A673 (cell line): ENCODE measurements at places on chromosomes 7 and 10. TPM values are rescaled to one million over a fixed set of nuclear protein-coding genes. Genes with fewer than 3 reads are reported as not detected.
A peak's percentile ranks its signal among the peaks of the same experiment; 100 is the strongest.

DNA sequence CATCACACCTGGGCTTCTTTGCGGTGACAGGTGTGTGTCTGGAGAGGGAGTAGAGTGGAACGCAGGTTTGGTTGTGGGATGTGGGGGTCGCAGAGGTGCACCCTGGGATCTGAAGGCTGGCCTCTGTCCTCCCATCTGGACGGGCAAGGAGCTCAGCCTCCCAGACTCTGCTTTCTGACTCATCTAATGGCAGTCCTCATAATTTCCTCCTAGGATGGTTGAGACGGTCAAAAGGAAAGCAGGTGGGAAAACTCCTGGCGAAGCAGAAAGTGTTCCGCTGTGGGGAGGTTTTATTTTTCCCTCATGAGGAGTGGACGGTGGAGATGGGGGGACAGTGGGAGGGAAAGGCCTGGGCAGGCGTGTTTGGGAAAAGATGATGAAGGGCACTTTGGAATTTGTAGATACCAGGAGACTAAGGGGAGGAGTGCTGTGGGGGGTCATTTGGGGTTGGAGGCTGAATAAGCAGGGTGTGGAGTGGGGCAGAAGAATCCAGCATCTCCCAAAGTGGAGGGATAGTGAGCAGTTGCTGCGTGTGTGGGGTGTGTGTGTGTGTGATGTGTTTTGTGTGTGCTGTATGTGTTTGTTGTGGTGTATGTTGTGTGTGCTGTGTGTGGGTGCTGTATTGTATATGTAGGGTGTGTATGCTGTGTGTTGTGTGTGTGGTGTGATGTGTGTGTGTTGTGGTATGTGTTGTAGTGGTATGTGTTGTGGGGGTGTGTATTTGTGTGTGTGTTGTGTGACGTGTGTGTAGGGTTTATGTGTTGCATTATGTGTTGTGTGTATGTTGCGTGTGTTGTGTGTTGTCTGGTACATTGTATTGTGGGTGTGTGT lies 97.2 kb upstream of the PODXL start:
- H3K4me3 ChIP-seq, result no peak overlapping the region
- no peak overlapping the region for H3K27ac ChIP-seq
- H3K27me3 ChIP-seq, result no peaks in the 10 kb centered on the region
- H3K4me1 ChIP-seq, result no peaks in the 10 kb centered on the region

- no peak overlapping the region for H3K27ac ChIP-seq
- DNase-seq, result no peak
- no peaks in the 10 kb centered on the region for H3K4me1 ChIP-seq
- no peaks in the 10 kb centered on the region for H3K27me3 ChIP-seq
Measured at GRCh38 chr10:77744245-77744644, 106.6 kb upstream of the KCNMA1 start.

DNA sequence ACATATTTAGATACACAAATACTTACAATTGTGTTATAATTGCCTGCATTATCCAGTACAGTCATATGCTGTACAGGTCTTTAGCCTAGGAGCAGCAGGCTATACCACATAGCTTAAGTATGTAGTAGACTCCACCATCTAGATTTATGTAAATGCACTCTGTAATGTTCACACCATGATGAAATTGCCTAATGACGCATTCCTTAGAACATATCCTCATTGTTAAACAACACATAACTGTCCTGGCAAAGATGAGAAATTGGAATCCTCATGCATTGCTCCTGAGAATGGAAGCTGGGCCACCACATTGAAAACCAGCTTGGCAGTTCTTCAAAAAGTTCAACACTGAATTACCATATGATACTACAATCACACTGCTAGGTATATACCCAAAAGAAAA lies 1002.8 kb upstream of the CELF2 start:
- no peak overlapping the region for H3K4me3 ChIP-seq
- H3K36me3 ChIP-seq, result no peaks in the 10 kb centered on the region

DNA sequence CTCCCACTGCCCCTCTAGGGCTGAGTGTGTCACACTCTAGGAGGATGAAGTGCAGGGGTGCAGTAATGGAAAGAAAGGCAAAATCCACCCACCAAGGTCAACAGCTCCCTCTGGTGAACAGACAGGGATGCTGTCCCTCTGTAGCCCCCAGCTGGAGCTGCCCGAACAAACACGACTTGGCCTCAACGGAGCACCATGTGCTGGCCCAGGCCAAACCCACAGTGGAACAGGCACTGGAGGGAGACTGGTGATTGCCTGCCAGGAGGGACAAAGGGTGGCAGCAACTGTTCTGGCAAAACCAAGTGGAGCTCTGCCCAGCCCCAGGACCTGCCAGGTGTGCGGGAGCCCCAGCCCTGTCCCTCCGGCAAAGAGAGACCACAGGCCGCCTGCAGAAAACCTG lies 20.7 kb downstream of the PDIA4 start:
- H3K27me3 ChIP-seq, result no peaks in the 10 kb centered on the region
- no peak overlapping the region for H3K27ac ChIP-seq
- no peak overlapping the region for H3K4me3 ChIP-seq
- no peak for DNase-seq

DNA sequence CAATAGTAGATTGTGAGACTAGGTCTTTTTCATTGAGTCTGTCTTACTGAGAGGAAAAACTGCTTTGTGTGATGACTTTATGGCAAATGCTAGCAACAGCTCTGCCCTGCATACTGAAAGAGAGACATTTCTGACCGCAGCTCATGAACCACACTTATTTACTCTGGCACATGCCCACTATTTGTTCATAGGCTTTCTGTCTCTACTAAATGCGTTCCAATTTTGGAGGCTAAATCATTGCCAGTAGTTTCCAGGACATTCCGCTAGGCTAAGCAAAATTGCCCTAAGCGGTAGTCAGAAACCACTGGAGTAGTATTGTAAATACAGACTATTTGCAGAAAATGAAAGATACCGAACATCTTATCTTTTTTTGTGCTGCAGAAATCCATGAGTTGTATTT lies 55.6 kb upstream of the DLX6 start:
- H3K4me3 ChIP-seq, result no peak overlapping the region
- H3K27ac ChIP-seq, result no peak overlapping the region
- H3K4me1 ChIP-seq, result no peaks in the 10 kb centered on the region
- no peak for DNase-seq
- no peaks in the 10 kb centered on the region for H3K27me3 ChIP-seq

GRCh38 chr10:11335167-11335652 lies 276.2 kb downstream of the USP6NL start:
- H3K27ac ChIP-seq, result no peak overlapping the region
- DNase-seq, result no peak
- no peak overlapping the region for H3K4me3 ChIP-seq
- no peaks in the 10 kb centered on the region for H3K36me3 ChIP-seq
- H3K4me1 ChIP-seq, result no peaks in the 10 kb centered on the region
- H3K27me3 ChIP-seq, result peaks cover 7% of the 10 kb centered on the region

DNA sequence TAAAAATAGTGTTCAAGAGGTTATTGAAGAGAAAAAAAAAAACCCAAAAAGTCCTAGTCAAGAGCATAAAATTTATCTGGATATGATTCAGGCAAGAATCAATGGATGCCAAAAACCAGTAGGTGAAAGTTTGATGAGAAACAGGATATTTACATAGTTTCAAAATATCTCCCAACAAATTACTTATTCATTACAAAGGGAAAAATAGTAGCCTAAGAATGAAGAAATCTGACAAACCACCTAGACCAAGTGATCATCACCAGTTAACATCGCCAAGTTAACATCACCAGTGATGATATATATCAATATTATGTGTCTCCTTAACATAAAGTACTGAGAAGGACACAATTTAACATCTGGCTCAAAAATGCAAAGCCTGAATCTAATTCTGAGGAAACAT lies 85.2 kb downstream of the RNLS start:
- no peak overlapping the region for H3K4me3 ChIP-seq
- no peak for DNase-seq

DNA sequence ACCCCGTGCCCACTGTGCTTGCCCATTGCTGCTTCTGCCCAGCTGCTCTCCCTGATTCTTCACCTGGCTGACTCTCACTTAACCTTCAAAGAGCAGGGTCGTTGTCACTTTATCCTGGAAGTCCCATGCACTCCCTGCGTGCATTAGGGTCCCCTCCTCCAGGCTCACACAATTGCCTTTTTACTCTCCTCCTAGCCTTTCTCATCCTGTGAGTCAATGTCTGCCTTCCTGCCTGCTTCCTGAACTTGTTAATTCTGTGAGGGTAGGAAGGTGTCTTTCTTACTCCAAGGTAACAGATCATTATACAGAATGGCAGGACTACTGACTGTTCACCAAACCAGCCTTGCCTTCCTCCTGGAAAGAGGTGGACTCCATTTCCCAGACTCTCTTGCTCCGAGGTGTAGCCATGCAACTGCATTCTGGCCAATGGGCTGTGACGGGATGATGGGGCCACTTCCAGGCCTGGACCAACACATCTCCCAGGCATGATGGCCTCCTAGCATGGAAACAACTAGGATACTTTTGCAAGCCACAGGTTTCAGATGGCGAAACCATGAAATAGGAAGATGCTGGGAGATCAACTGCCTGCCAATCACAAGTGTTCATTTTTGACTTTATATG lies 54.7 kb downstream of the ARHGAP22 start:
- H3K4me1 ChIP-seq, result no peaks in the 10 kb centered on the region
- H3K27me3 ChIP-seq, result no peaks in the 10 kb centered on the region
- H3K4me3 ChIP-seq, result no peak overlapping the region

DNA sequence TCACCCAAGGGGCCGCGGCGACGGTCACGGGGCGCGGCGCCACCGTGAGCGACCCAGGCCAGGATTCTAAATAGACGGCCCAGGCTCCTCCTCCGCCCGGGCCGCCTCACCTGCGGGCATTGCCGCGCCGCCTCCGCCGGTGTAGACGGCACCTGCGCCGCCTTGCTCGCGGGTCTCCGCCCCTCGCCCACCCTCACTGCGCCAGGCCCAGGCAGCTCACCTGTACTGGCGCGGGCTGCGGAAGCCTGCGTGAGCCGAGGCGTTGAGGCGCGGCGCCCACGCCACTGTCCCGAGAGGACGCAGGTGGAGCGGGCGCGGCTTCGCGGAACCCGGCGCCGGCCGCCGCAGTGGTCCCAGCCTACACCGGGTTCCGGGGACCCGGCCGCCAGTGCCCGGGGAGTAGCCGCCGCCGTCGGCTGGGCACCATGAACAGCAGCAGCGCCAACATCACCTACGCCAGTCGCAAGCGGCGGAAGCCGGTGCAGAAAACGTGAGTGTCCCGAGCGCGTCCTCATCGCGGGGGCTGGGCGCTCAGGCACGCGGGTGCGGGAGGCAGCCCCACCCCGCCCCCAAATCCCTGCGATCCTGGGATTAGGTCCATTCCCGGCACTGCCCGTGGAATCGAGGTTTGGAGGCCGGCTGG lies 509 bp downstream of the AHR start:
- peaks cover 20% of the 10 kb centered on the region for H3K27me3 ChIP-seq
- H3K4me3 ChIP-seq, result peak overlapping the region; percentile 76
- peak; percentile 49 for DNase-seq
- H3K36me3 ChIP-seq, result no peaks in the 10 kb centered on the region
- H3K27ac ChIP-seq, result no peak overlapping the region
- peaks cover 17% of the 10 kb centered on the region for H3K4me1 ChIP-seq

GRCh38 chr10:86178401-86179152 lies 188.0 kb downstream of the GRID1 start:
- peaks cover 9% of the 10 kb centered on the region for H3K27me3 ChIP-seq
- DNase-seq, result peak; percentile 23
- H3K4me1 ChIP-seq, result no peaks in the 10 kb centered on the region

GRCh38 chr7:32056767-32057166 lies 13.4 kb downstream of the PDE1C start:
- no peaks in the 10 kb centered on the region for H3K36me3 ChIP-seq
- H3K4me3 ChIP-seq, result no peak overlapping the region
- peaks cover 28% of the 10 kb centered on the region for H3K4me1 ChIP-seq
- peaks cover 79% of the 10 kb centered on the region for H3K27me3 ChIP-seq
- no peak for DNase-seq

DNA sequence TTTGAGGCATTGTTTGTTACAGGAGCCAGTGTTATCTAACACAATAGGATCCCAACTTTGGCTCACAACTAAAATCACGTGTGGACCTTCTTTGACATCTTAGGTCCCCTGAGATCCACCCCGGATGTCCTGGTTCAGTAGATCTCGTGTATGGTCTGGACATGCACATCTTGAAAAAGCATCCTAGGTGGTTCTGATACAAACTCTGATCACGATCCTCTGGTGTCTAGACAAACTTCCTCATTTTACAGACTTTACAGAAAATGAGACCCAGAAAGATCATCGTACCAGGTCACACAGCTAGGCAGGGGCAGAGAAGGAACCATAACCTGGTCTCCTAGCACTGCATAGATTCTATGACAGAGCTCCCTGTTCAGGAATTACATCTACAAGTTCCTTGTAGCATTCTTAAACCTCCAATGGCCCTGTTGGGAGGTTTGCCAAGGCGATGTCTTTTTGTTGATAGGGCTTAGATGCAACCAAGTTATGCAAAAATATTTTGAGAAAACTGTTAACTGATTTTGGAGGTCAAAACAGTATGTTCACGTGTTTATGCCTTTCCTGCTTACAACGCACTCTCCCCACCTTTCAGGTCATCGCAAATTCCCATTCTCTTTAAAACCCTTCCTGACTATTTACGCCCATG lies 30.8 kb upstream of the CHST15 start:
- no peak overlapping the region for H3K27ac ChIP-seq
- DNase-seq, result no peak
- H3K36me3 ChIP-seq, result no peaks in the 10 kb centered on the region

- no peak overlapping the region for H3K4me3 ChIP-seq
- H3K27ac ChIP-seq, result no peak overlapping the region
- no peaks in the 10 kb centered on the region for H3K4me1 ChIP-seq
- DNase-seq, result peak; percentile 32
Measured at GRCh38 chr10:104548090-104548489, 93.0 kb upstream of the SORCS3 start.

- no peak overlapping the region for H3K27ac ChIP-seq
- no peaks in the 10 kb centered on the region for H3K36me3 ChIP-seq
- no peaks in the 10 kb centered on the region for H3K4me1 ChIP-seq
- DNase-seq, result no peak
- H3K27me3 ChIP-seq, result peaks cover 9% of the 10 kb centered on the region
- no peak overlapping the region for H3K4me3 ChIP-seq
Measured at GRCh38 chr7:27303026-27303425, 60.4 kb downstream of the EVX1 start.

DNA sequence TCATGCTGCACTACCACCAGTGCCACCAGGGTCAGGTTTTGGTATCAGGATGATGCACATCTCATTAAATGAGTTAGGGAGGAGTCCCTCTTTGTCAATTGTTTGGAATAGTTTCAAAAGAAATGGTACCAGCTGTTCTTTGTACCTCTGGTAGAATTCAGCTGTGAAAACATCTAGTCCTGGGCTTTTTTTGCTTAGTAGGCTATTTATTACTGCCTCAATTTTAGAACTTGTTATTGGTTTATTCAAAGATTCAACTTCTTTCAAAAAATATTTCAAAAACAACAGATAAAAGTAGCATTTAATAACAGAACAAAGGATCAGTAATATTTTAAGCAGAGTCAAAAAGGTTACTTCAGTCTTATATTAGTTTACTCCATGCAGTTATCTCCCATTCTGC lies 6.4 kb upstream of the ZNF716 start:
- DNase-seq, result no peak
- no peak overlapping the region for H3K27ac ChIP-seq
- no peaks in the 10 kb centered on the region for H3K27me3 ChIP-seq
- H3K4me1 ChIP-seq, result no peaks in the 10 kb centered on the region
- no peaks in the 10 kb centered on the region for H3K36me3 ChIP-seq

NUP42 gene
- total RNA-seq, result 31.0 and 38.2 TPM in 2 replicates

NKX6-2 gene
- not detected in 2 replicates for total RNA-seq

CADPS2 gene
- total RNA-seq, result 74.4 and 81.3 TPM in 2 replicates

GNAI1 gene
- 19.8 and 22.4 TPM in 2 replicates for total RNA-seq

CYP3A4 gene
- total RNA-seq, result not detected in 2 replicates

MRLN gene
- total RNA-seq, result 0.72 TPM in 1 of 2 replicates, not detected in the other

LRRC61 gene
- 48.1 and 48.5 TPM in 2 replicates for total RNA-seq

LIPN gene
- total RNA-seq, result not detected in 2 replicates

RBP3 gene
- not detected in 2 replicates for total RNA-seq
